ENCODE measurements at places on chromosomes 11 and 22.

DNA sequence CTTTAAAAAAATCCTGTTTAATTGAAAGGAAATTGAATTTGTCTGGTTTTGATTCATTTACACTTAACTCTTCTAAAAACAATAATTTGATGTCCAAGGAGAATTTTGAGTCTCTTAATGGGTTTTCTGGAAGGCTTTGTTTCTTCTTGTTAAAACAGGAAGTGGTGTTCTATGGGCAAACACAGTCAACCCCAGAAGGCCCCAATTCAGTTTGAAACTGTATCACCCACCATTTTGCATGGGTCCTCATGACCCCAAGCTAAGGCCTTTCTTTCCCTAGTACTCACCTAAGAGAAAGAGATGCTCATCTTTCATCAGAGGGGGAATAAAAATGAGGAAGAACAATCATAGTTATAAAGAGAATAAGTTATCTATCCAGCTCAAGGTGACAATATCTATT is 10.6 kb downstream of the FLI1 start:
- DNase-seq: no peak

DNA sequence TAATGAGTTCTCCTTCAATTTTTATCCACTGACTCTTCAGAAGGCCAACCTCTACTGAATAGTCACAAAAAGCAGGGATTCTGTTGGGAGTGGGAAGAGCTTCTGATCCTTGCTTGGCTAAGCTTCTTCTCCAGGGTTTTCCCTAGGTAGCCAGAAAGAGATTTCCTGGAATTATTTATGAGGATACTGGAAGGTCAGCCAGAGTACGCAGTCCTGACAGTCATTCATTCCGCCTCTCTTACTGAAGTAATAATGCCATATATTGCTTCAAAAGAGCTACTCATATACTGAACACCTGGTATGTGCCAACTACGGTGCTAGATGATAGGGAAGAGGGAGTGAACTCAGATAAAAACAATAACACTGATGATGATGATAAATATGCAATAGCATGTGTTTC is 116.1 kb downstream of the CCDC34 start:
- no peak for DNase-seq

- no peak for DNase-seq
Measured at GRCh38 chr11:115385226-115385625, 119.0 kb downstream of the CADM1 start.

GRCh38 chr11:117851106-117851505 is 25.4 kb downstream of the FXYD6 start:
- no peak for DNase-seq

DNA sequence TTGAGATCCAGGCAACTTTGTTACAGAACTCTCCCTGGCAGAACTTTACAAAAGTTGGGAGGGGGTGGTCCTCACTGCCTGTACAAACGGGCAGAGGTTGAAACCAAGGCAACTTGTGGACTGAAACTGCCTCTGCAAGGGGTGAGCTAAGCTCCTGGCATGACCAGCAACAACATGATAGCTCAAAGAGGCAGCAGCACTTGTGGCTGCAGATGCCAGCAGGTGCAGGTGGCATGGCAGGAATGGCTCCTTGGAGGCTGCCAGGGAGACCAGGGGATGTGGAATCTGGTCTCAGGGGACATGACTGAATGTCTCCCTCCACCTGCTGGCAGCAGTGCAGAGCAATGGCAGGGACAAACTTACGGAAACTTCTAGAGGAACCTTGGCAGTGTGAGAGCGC is 38.8 kb upstream of the PHF21A start:
- DNase-seq: no peak

- DNase-seq: no peak
Measured at GRCh38 chr11:96949464-96949863, 559.7 kb downstream of the JRKL start.

GRCh38 chr22:31089160-31090100 is 8.3 kb downstream of the SMTN start:
- DNase-seq: peak; percentile 64

DNA sequence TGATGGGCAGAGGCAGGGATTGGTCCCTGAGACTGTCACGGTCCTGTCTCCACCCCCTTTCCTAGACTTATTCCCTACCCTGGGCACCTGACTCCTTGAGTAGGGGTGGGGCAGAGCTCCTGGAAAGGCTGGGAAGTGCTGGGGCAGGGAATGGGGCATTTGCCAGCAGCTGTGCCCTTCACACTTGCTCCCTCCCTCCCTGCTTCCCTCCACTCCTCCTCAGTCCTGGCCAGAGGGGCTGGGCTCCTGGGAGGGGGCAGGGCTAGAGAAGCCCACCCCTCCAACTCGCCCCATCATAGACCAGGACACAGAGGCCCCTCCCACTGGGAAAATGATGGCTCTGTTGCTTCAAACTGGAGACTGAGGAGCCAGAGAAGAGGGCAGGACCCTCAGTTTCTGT is 11.6 kb downstream of the SCN2B start:
- DNase-seq: no peak

DNA sequence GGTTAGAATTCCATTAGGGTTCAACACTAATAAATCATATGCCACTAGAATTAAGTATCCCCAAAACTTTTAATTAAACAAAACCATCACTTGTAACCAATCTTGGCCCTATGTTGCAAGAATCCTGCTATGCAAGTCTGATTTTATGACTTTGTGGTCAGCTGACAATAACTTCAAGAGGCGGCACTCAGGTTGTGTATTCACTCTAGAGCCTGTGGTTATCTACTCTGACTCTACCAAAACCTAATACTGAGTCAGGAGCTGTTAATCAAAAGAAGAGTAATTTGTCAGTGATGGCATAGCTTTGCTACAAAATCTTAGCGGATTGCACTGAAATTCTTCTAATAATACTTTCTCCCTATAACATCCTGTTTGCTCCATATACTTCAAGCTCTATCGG is 253.7 kb downstream of the AASDHPPT start:
- no peak for DNase-seq

DNA sequence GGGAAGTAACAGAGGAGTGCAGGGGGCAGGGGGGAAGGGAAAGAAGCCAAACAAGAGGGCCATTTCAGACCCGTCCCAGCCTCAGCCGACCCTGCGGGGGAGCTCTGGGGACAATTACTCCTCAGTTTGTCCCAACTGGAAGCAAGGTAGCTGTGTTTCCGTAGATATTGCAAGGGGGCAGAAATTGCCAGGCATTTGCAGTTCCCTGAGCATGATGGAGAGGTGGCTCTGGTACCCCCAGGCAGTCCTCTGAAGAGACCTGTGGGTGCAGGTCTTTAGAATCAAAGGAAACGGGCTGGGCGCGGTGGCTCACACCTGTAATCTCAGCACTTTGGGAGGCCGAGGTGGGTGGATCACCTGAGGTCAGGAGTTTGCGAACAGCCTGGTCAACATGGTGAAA is 13.8 kb upstream of the JAM3 start:
- DNase-seq: no peak

- DNase-seq: no peak
Measured at GRCh38 chr11:69388210-69388609, 93.3 kb upstream of the LINC01488 start.

- DNase-seq: no peak
Measured at GRCh38 chr11:94563176-94563847, 3.9 kb upstream of the PIWIL4 start.

DNA sequence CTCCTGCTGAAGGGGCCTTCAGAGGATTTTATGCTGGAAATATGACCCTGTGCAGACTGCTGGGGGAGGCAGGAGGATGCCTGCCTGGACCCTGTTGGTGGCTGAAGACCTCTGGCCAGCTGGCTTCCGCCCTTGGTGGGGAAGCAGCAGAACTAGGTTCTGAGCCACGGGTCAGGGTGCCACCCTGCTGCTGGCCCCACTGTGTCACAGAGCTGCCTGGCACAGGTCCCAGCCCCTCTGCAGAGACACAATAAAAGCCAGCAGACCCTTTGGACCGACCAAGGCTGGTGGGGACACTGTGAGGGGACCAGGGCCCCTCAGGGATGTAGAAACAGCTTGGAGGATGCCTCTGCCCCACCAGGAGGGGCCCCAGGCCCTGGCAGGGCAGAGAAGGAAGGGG is 6.9 kb upstream of the SREBF2 start:
- DNase-seq: no peak

- no peak for DNase-seq
Measured at GRCh38 chr11:32947978-32948377, 55.4 kb downstream of the QSER1 start.

DNA sequence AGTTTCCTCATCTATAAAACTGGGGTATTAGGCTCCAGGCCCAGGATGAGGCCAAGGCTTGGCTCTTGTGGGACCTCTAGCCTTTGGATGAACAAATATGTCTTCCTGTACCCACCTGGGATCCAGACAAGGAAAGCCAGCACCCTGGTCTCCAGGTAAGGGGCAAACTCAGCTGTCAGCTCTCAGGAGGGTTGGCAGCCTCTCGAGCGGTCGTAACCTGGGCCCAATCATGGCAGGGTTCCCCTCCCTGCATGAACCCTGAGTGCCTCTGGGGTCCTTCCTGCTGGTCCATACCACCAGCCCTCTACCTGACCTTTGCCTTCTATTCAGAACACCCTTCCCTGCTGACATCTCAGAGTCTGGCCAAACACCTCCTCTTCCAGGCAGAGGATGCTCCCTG is 19.6 kb downstream of the SLC22A12 start:
- DNase-seq: no peak

DNA sequence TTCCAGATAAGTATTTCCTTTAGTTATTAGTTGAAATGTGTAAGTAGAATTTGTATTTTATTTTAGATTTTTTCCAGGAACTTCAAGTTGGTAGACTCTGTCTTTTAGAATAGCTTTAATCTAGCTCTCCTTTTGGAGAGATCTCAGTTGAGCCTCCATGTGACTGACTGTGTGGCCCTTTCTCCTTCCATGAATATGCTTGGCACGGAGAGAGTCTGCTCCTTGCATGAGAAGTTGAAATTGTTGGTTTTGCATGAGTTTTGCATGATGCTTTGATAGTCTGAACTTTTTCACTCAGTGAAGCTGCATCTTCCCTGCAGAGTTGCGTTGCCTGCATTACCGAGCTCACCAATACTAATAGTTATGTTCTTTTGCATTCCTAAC is 32.8 kb upstream of the CTTN start:
- no peak for DNase-seq

DNA sequence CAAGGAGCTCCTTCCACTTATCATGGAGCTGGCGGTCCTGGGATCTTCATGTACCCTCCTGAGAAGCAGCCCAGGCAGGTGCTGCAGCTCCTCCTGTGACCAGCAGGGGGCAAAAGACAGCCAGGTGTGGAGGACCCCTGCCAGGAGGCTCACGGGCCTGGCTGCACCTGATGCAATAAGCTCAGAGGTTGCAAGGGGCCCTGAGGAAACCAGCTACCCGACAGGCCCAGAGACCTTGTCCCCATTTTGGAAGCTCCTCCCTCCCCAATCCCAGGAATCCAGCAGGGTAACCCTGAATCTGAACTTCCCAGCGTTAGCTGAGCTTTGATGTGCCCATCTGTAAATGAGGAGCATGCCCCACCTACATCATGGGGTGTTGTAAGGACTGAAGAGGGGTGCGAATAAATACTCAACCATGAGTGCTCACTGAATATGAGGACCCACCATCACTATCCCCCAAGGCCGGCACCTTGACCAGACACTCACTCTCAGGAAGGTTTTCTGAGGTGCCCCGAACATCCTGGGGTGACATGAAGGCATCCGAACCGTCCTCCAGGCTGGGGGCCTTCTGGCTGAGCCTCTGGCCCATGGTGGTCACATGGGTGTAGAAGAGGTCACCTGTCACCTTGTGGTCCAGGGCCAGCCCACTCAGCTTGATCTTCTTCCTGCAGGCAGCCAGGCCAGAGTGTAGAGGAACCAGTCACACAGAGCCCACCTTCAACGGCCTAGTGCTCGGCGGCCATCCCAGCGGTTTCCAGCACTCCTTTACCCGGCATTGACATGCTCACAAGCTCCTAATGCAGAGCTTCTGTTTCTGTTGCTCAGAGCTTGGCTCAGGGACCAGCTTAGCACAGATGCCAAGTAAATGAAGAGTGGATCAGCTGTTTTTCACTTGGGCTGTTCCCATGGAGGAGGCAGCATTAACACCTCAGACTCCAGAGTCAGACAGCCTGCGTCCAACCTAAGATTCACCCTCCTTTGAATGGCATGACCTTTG is 21.7 kb downstream of the SLC43A1 start:
- DNase-seq: peak; percentile 79

GRCh38 chr11:36007127-36007655 is 63.3 kb downstream of the LDLRAD3 start:
- DNase-seq: no peak

GRCh38 chr11:83523676-83524075 is 237.5 kb upstream of the CCDC90B start:
- peak; percentile 5 for DNase-seq

DNA sequence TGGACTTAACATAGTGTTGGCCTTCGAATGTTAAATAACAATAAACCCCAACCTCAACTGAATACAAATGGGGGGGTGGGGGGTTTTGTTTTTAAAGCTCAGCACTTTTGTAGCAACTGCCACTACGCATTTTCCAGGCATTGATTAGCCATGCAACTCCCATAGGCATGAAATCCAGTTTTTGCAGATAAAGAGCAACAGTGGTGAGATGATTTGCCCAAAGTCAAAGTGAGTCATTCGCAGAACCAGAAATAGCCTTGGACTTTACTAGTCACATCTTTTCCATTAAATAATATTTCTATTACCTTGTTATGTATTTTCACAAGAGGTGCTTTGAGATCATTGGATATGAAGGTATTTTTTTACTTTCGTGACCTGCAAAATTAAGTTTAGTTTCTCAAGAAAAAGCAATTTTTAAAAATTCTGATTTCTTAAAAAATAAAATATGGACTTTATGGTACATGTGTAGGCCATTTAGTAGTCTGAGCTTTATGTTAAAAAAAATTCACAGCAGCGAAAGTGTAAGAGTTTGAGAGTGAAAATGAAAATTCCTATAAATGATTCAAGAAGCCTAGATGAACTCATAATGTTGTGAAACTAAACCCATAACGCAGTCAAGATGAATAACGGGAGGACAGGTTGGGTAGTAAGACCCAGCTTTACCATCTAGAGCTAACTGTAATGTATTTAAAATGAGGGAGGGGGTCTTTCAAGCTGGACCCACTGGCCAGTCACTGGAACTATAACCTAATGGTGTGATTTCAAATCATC is 1.9 kb upstream of the PHF21A start:
- DNase-seq: no peak

- DNase-seq: no peak
Measured at GRCh38 chr22:50253941-50254340, 2.9 kb upstream of the HDAC10 start.

DNA sequence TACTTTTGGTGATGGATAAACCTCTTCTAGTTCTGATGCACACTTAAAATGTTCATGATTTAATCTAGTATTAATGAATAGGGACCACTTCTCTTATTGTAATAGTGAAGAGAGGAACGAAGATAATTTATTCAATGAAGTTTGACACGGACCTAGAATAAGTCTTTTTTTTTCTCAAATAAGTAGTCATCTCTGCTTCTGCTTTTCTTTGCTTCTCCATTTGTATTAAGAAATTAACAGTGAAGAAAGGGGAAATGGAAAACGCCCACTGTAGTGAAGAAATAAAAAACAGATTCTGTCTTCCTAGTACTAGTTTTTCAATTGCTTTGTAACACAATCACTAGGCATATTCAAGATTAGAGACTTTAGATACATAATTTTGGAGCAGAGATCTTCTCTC is 73.0 kb downstream of the CD44 start:
- DNase-seq: no peak

All from NAMALWA (cell line).